Inflammatory macrophage treated with lipopolysaccharide for 1 hour (primary cell): ENCODE measurements at places on chromosomes 5 and 9.

DNA sequence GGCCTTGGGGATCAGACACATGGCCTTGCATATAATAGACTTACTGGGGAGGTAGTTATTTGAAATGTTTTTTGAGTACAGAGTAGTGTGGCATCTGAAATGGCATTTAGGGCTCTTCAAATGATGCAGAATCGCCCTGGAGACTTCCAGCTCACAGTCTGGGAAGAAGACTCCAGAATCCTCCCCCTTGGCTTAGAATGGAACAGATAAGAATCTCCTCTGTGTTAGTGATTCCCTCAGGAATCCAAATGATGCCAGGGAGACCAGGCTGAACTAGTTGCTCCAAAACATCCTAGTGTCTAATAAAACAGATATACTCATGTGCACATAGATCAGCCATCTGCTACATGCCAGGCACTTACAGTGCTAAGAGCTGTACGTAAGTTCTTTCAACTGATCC, 38.6 kb upstream of the SMC5 start:
- no peak for DNase-seq

DNA sequence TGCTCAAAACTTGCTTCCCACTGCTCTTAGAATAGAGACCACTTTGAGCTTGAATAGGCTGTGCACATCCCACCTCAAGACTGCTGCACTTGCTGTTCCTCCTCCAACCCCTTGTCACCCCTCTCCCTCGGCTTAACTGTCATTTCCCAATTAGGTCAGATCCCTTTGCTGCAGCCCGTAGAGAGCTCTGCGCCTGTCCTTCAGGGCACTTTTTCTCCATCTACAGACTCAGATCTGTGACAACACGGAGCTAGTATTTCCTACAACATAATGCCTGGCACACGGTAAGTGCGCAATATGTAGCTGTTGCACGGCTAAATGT, 485 bp upstream of the HABP4 start:
- no peak for DNase-seq

GRCh38 chr9:116901260-116901659, 214.2 kb downstream of the TRIM32 start:
- DNase-seq: no peak

- DNase-seq: peak; percentile 93
Observed at GRCh38 chr9:22008717-22009505, at the start of gene CDKN2B. TSS of gene CDKN2B (minus strand) at chr9:22009305. CDS start at chr9:22008953, 352 bp downstream.

DNA sequence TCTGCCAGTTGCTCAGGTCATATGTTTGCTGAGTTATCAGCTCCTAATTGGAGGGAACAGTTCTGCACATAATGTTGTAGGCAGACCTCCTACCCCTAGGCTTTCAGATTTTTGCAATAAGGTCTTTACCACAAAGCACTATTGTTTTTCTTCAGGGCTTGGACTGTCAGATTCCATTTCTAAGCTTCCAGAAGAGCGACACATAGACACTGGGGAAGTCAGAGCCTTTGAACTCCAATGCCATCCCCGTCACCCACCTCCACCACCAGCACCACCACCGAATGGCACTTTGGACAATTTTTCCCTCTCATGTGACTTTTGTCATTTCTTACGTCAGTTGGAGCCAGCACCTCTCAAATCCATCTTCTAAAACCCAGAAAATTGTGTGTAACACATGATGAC, 28.3 kb upstream of the SPRY4 start:
- no peak for DNase-seq

- no peak for DNase-seq
Observed at GRCh38 chr9:26457151-26457550, 435.5 kb downstream of the CAAP1 start.

- DNase-seq: no peak
Observed at GRCh38 chr5:11588803-11589202, 315.4 kb downstream of the CTNND2 start.

DNA sequence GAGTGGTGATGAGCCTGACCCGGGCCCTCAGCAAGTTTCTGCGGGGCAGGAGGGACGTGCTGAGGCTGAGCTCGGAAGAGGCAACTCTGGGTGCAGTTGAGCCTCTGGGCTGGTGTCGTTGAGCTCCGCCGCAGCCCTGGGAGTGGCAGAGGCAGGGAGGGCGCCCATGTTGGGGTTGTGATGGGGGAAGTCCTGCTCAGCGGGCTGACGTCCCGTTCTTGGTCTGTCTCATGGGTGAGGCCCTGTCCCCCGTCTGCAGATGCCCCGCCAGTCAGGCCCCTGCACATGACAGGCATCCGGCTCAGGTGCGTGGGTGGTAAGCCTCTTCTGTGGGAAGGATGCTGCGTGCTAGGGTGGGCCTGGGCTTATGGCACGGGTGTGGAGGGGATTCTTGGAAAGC, 64.3 kb downstream of the RXRA start:
- DNase-seq: no peak

DNA sequence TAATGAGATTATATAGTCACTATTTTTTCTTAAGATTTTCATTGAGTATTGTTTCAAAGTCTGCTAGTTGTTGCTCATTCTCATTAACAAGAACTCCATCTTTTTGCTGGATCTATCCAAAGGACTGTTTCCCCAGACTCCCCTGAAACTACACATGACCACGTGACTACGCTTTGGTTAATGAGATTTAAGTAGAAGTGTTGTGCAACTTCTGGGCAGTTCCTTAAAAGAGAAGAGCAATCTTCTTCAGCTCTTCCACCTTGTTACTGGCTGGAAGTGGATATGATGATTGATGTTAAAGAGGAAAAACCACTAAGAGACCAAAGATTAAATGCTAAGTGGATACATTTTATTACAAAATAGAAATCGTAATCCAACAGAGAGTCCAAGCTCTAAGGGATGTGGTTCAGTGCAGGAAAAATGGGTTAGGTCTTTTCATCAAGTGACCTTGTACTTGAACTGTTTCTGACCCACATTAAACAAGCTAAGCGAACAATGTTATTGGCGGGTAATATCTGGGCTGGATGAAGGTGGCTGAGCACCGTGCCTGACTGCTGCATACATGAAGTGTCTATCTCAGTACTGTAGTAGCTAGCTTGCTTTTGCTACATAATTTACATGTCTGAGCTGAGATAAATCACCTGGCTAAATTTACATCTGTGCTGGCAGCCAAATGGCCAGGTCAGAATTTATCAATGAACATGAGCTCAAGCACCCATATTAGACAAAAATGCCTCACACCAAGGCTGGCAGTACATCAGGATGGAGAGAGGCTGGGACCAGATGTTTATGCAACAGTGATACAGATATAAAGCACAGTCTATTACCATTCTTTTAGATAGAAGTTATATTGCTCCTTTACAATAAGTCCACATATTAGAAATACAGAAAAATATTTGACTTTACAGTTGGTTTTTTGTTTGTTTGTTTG, 7.5 kb upstream of the CTNNAL1 start:
- peak; percentile 45 for DNase-seq

DNA sequence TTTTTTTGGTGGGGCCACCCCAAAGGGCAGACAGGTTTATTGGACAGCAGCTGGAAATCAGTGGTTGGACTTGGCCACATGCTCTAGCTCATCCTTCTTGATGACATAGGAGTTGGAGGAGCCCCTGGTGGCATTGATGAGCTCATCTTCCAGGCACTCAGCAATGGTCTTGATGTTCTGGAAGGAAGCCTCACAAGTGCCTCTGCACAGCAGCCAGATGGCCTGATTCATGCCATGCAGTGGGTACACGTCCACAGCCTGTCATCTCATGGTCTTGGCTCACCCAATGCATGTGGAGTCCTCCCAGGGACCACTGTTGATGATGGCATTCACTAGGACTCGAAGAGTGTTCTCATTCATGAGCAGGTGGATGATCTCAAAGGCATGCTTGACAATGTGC, 11.3 kb upstream of the RCL1 start:
- DNase-seq: no peak

DNA sequence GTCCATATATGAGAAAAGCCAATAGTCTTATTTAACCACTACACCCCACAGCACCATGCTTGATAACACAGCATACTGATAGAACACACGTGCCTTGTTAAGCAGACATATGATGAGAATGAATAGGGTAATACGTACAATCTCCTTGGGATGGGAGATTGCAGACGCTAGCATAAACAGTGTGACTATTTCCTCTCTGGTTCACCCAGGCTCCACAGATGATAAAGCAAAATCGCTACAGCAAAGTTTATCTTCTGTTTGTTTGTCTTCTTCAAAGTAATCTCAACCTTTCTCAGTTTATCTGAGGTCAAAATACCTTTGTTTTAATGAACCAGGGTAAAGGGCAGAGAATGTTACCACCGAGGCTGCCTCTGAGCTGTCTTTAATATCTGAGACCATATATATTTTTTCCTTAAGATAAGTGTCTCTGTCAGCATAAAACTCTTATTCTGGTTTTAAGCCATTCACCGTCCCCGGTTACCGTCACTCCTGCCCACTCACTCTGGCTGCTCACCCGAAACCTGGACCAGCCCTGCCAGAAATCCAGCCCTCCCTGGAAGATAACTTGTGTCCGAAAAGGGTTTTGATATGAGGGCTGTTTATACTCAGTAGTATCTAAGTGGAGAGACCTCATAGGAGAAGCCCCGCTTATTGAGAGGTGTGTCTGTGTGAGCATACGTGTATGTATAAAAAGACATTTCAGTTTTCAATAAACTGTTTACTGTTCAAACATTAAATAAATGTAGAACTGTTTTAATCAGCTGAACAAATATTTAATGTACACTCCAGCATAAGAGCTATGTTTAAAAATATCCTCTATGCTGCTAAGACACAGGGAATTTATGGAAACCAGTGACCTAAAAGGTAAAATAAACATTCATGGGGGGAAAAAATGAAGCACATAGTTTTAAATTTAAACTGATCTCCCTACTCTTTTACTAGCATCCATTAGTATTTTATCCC, 465.4 kb downstream of the RASEF start:
- no peak for DNase-seq

DNA sequence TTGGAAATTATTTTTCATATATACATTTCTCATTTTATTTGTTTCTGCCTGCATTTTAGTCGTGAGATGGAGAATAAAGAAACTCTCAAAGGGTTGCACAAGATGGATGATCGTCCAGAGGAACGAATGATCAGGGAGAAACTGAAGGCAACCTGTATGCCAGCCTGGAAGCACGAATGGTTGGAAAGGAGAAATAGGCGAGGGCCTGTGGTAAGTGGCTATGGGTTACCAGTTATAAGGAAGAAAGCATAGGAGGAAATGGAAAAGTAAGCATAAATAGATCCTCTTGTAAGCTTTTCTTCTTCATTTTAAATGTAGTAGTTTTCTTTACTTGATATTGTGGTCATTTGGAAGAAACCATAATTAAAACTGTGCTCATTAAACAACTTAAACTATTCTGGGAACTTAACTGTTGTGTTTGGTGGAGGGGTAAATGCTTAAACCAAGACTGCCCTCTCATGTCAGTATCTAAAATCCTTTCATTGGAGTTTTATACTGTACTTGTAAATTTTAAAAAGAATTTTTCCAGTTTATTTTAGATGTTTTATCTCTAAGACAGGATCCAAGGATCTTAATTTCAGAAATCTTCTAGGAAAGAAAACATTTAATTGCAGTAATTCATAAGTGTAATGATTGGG, 41.3 kb downstream of the MAP3K1 start:
- DNase-seq: no peak

DNA sequence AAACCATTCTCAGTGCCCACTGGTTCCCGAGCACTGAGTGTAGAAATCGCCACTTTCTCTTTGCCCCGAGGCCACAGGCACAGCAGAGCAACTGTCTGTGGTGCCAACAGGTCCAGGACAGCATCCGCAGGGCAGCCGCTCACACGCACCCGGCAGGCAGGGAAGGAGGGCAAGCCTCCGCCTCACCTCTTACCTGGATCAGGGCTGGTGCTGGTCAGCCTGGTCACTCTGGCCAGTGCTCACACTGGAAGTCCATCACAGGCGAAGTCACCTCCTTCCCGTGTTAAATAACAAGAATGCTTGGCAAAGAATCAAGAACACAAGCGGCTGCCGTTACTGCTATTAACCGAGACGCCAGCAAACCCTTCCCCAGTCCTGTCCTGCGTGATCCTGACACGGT, 13.7 kb downstream of the DIPK1B start:
- no peak for DNase-seq

- DNase-seq: no peak
Observed at GRCh38 chr9:130200038-130200849, 28.0 kb downstream of the NCS1 start.

DNA sequence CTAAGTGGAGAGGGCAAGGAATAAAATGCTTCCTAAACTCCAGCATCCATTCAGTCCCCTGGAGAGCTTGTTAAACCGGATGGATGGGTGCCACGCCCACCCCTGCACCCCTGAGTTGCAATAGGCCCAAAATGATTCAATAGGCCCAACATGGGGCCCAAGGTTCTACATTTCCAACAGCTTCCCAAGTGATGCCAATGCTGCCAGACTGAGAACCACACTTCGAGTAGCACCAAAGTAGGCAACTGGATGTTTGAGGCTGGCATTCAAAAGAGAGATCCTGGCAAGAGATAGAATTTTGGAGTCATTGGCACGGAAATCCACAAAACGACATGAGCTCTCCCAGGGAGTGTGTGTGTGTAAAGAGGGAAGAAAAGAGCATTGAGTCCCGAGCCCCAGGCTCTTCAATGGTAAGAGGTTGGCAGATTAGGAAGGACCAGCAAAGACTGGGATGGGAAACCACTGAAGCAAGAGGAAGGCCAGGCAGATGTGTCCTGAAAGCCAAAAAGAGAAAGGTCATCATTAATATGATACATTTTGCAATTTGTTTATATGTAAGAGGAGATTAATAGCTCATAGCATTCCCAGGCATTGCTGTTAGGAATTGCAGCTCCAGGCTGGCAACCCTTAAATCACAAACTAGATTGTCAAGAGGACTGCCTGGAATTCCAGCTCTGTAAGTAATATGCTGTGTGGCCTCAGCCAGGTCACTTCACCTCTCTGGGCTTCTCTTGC, 130.6 kb downstream of the KCNIP1 start:
- no peak for DNase-seq

DNA sequence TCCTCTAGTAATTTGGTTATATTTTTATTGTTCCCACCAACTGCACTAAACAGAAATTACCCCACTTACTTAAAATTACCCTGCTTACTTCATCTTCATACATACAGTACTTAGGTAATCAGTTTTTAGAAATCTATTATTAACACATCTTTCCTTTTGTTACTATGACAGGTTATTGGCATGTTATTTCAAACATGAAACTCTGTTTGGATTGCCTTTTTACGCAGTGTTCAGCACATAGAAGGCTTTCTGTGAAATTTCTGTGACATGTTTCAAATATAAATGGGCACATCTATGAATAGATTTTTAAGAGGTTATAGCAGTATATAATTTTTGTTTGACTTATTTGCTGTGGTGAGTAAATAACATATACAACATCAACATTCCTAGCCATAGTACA, 22.5 kb downstream of the SRFBP1 start:
- no peak for DNase-seq

GRCh38 chr9:87095951-87096350, 148.6 kb upstream of the GAS1 start:
- DNase-seq: no peak

GRCh38 chr9:130041648-130042405, 1.2 kb downstream of the FNBP1 start:
- peak; percentile 29 for DNase-seq
